Stimulated activated CD8-positive, alpha-beta memory T cell treated with anti-CD3 and anti-CD28 coated beads, Interleukin-2, amount 100 ng/mL, for 1 hour (primary cell): ENCODE measurements at places on chromosomes 11 and 22.

GRCh38 chr22:20829491-20830134 lies 29.0 kb downstream of the PI4KA start:
- DNase-seq = no peak

DNA sequence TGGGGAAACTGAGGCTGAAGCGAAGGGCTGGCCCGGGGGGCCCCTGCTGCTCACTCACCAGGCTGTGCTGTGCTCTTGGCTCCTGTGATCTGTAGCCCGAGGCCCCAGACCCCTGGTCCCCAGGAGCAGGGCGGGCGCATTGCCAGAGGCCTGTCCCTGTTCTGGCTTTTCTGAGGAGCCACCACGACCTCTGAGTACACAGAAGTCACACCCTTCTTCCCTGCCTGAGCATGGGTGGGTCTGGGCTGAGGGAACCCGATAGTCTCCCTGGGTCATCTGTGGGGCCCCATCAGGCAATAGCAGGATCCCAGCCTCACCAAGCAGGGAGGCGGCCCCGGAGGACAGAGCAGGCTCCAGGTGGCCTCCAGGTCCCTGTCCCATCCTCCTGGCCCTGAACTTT lies 5.1 kb downstream of the CASTOR1 start:
- DNase-seq = no peak

GRCh38 chr22:28900379-28900925 lies 17.1 kb downstream of the ZNRF3 start:
- no peak for DNase-seq

- DNase-seq = no peak
These were observed 405.5 kb downstream of the MIAT start for GRCh38 chr22:27062910-27063309.

GRCh38 chr11:67240576-67241389 lies 25.5 kb upstream of the GRK2 start:
- peak; percentile 57 for DNase-seq

GRCh38 chr11:81377418-81377817 lies 1356.2 kb downstream of the FAM181B start:
- no peak for DNase-seq

- no peak for DNase-seq
These were observed 484.7 kb upstream of the CNTN5 start for GRCh38 chr11:98536023-98536422.

DNA sequence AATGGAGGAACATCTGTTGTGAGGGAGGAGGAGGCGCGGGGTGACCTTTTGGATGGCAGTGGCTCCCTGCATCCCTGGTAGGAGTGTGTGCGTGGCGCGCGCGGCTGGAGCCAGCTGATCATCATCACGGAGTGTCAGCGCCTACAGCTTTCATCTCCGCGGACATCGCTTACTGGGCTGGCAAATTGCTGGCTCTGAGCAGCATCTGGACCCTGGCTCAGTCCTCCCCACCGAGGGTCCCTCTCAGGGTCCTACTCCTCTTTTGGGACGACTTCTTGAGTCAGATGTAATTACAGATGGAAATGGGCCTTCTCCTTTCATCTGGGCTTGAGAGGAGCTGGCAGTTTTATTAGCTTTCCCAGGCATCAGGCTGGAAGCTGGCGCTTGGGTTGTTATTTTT lies 85.3 kb downstream of the CACNA1I start:
- DNase-seq = no peak

DNA sequence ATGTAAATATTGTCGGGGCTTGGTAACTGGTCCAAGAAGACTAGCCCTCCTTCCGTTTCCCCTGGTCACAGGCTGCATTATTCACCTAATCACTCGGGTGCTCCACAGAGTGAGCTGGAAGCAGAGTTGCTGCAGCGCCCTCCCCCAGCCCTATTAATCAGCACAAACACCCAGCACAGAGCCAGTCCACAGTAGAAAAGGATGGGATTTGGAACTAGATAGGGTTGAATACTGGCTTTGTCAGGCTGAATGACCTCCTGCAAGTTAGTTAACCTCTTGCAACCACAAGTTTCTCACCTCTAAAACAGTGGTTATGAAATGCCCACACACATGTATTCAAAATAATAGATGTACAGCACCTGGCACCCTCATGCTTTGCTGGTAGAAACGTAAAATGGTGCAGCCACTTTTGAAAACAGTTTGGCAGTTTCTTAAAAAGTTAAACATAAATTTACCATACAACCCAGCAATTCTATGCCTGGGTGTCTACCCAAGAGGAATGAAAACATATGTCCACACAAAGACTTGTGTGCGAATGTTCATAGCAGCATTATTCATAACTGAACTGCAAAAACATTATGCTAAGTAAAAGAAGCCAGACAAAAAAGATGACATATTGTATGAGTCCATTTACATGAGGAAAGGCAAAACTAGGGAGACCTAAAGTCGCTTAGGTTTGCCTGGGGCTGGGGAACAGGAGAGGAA lies 31.7 kb upstream of the APLP2 start:
- DNase-seq = no peak

DNA sequence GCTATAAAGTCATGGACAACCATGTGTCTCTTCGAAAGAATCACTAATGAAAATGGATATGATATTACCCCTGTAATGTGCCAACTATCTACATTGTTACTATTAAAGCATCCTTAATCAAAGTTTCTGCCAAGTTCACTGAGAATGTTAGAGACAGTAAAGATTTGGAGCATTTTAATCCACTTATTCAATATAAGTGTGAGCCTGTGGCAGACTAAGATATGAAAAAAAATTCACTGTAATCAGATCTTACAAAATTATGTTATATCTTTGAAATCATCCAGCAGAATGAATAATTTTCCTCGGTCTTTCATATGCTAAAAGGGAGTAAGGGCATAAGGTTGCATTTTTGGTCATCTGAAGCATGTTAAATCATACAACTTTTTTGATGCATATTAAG lies 49.9 kb downstream of the MAML2 start:
- DNase-seq = no peak

DNA sequence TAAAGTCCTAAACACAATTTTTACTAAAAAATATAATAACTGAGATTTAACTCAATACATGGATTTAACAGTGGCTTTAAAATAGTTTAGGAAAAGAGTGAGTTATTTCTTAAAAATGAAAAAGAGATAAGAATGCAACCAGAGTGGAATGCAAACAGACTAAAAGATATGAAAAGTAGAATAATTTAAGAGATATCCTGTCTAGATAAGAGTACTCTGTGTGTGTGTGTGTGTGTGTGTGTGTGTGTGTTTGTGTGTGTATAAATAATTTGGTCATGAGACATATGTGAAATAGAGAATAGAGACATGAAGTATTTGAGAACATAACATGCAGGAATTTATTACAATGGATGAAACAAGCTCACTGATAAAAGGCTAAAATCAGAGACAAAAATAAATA lies 986.9 kb upstream of the CHORDC1 start:
- DNase-seq = no peak

GRCh38 chr11:106621484-106621883 lies 396.8 kb downstream of the GUCY1A2 start:
- no peak for DNase-seq

DNA sequence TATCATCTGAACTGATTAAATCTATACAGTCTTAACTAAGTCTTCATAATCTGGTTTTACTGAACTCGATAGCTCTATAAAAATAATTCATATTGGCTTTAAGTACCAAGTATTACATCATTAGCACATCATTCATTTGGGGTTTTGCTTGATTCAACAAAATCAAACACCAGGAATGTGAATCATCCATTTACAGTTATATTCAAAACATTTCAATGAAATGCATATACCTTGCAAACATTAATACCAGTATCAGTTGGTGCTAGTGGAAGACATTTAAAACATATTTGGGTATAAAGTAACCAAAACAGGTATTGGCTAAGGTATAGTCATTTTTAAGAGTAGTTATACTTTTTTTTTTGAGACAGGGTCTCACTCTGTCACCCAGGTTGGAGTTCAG lies 12.2 kb upstream of the CCDC89 start:
- no peak for DNase-seq

GRCh38 chr22:48227341-48228018 lies 1465.0 kb downstream of the TBC1D22A start:
- DNase-seq = no peak

- no peak for DNase-seq
These were observed 56.7 kb downstream of the APIP start for GRCh38 chr11:34859496-34859895.
